ENCODE measurements at places on chromosomes 13 and 19.

GRCh38 chr13:36986462-36987240, 12.5 kb downstream of the ALG5 start:
- DNase-seq: no peak

DNA sequence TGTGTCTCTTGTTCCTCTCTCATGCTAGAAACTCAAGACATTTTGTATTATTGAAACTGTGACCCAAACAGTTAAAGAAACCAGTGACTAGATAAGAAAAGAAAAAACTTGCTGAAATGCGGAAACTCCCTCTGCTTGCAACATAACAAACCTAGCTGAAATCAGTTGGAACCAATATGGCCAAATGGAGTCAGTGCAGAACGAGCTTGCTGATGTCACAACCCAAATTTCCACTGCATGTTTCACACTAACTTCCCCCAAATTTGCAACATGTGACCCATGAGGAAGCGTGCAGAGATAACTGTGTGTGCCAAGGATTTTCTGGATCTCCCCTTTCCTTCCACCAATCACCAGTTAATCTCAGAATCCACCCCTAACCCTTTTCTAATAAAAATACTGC, 208.0 kb downstream of the DLEU7 start:
- DNase-seq: no peak

DNA sequence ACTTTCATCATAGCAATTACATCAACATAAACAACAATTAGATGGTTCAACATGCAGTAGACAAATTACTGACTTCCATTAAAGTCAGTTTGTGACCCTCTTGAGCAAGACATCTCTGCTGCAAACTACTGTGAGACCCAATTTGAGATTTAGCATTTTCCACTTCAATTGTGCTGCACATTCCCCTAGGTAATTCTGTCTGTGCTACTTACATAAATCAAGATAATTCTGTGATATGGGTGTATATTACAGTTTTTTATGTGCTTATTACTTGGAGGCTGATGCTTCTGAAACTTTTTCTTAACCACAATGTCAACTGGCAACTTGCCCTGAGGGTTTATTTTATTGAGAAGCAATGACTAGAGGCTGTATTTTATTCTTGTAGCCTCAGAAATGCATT, 1714.4 kb downstream of the OLFM4 start:
- DNase-seq: no peak

DNA sequence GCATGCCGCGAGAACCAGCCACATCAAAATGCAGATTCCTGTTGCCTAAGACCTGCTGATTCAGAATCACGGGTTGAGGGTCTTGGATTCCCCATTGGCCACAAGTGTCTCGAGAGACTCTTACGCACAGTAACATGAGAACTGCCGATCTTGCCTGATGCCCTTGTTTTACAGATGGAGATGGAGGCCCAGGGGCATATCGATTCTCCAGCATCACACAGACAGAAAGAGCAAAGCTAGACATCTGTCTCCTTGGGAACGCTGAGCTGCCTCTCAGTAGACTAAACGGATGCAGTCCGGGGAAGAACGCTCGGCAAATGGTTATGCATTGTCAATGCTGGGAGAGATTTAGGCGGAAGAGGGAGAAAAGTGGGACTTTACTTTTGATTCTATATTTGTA, 5.4 kb downstream of the NLRP12 start:
- no peak for DNase-seq

DNA sequence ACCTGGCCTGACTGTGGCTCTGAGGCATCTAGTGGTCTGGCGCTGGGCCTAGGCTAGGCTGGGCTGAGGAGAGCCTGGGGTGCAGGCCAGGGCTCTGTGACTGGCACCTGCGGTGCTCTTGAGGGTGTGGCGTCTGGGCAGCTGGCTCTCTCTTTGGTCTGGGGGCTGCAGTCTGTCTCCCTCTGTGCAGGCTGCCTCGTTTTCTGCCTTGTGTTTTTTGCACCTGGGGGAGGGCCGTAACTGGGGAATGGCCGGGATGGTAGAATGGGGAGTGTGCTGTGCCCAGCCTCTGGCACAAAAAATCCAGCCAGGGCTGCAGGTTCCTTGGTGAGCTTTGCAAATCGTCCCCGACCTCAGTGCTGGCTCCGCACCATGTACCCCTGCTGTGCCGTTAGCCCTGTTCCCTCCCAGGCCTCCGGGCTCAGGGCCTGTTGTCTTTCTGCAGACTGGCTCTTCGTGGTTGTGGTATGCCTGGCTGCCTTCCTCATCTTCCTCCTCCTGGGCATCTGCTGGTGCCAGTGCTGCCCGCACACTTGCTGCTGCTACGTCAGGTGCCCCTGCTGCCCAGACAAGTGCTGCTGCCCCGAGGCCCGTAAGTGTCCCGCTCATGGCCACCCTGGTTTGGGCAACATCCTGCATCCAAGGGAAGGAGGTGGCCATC, 6.5 kb upstream of the USF2 start:
- DNase-seq: no peak

DNA sequence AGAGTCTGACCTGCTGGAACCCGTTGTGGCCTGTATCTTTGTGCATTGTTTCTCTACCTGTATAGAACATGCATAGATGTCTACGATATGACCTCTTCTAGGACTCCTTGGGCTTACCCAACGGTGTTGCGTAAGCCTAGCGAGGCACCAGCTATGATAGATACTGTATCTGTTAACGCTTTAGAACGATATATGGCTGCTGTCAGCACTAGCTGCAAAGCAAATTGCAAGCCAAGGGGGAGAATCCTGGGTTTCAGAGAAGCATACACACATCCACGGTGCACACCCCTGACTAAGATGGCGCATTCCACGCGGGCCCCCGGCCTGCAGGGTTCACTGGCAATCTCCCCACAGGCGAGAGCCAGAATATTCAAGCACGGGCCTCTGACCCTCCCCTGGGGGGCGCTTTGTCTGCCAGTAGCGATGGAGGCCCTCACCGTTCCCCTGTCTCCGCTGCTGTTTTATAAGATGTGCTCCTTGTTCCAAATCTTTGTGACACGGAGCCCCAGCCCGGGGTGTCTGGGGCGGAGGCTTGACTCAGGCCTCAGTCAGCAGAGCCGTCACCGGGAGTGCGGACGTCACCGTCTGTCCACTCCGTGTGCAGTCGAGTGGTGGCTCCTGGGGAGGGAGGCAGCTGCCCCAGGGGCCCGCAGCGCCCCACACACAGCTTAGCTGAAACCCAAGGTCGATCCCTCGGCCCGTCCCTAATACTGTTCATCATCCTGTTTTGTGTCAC, 12.9 kb upstream of the RPS15 start:
- DNase-seq: no peak

- DNase-seq: no peak
These were observed 43.5 kb downstream of the GGACT start for GRCh38 chr13:100544866-100545683.

GRCh38 chr13:50341526-50341925, 326.3 kb downstream of the KCNRG start:
- no peak for DNase-seq

DNA sequence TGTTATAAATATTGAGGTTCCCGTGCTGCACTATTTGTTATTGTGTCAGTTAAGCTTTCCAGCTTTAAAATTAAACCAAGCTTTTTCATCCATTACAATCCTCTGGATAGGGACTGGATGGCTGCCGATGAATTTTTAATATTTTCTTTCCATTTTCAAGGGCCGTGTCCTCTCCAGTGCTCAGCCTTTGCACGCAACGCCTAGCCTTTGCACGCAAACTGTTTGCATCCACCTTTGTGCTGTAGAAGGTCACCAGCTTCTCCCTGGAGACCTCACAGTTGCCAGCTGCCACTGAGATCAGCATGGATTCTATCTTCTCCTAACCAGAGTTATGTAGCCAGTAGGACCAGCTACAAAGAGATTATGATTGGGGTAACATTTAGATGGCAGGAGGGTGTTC, 240.5 kb downstream of the SLC7A1 start:
- no peak for DNase-seq

GRCh38 chr13:24650161-24650560, 30.0 kb upstream of the ATP12A start:
- DNase-seq: no peak

- DNase-seq: no peak
These were observed 233.7 kb downstream of the GPC5 start for GRCh38 chr13:91632086-91632485.

DNA sequence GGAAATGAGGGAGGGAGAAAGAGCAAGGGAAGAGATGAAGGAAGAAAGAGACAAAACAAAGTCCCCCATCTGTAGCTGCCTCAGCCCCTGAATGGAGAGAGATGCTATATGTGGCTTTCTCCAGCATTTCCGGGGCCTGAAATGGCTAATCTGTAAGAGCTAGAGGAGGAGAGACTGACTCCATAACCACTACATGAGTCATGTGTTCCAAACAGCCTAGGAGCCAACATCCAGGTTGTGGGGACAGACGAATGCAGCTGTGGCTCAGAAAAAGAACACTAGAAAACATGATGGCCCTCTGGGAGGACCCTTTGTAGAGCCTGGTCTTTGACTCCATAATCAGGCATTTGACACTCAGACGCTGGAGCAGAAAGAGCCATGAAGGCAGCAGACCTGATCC, 292.0 kb upstream of the ZNF507 start:
- no peak for DNase-seq

GRCh38 chr13:105825071-105825470, 710.4 kb downstream of the EFNB2 start:
- no peak for DNase-seq

- DNase-seq: no peak
These were observed 50.7 kb downstream of the KLF2 start for GRCh38 chr19:16375157-16375935.

- no peak for DNase-seq
These were observed 635.4 kb upstream of the ARGLU1 start for GRCh38 chr13:107203146-107203847.

- no peak for DNase-seq
These were observed 17.0 kb downstream of the VSTM2B start for GRCh38 chr19:29542776-29543175.

GRCh38 chr19:56106993-56107392, 14.1 kb downstream of the ZNF787 start:
- DNase-seq: no peak

DNA sequence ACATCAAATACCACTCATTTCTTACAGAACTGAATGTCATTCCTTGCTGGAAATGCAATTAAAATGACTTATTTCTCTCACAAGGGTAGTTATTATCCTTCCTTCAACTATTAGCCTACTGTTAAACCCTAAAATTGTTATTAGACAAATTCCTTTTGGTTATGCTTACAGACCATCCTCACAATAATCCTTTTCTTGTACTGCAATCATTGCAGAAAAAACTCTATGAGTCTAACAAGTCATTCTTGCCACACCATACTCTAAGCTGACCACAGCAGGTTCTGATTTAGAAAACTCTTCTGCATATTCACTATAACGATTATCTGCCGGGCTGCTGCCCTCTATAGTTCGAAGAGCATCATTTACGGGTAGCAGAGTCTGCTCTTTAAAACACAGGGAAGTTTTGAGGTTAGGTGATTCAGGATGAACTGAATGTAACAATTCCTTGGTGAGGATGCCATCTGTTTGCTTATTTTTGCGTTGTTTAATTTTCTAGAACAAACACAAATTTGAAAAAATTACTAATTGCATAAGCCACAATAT, 38.2 kb downstream of the MTMR6 start:
- DNase-seq: no peak

GRCh38 chr13:30865123-30866049, 40.7 kb upstream of the MEDAG start:
- DNase-seq: no peak

DNA sequence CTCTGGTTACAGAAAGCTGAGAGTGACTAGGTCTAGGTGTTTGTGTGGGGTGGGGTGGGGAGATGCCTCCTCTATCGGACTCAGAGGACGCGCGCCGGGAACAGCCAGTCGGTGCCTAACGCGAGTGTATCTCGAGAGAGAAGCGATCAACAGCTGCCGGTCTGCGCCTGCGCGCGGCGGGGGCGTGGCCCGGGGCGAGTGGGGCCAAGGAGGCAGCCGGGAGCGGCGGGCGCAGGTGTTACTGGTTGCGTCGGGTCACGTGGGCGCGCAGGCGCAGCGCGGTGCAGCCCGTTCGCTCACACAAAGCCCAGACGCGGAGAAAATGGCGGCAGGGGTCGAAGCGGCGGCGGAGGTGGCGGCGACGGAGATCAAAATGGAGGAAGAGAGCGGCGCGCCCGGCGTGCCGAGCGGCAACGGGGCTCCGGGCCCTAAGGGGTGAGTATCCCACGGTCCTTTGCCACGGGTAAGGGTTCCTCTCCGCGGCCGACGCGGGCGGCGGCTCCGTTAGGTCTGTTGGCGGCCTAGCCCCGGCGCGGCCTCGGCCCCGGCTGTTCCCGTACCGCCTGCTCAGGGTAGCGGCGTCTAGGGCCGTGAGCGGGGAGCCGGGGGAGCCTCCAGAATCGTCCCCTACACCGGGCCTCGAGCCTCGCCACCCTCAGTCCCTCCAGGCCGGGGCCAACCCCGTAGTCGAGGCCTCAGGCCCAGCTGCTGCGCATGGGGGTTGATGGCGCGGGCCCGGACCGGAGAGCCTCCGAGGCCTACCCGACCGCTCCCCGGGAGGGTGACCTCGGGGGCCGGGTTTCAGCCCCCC, at the start of gene HNRNPM:
Gene HNRNPM, plus strand, starts transcription at position 299 of the 811 bp plus-strand sequence. Its CDS starts 24 bp downstream, at position 323.
- DNase-seq: peak; percentile 100

DNA sequence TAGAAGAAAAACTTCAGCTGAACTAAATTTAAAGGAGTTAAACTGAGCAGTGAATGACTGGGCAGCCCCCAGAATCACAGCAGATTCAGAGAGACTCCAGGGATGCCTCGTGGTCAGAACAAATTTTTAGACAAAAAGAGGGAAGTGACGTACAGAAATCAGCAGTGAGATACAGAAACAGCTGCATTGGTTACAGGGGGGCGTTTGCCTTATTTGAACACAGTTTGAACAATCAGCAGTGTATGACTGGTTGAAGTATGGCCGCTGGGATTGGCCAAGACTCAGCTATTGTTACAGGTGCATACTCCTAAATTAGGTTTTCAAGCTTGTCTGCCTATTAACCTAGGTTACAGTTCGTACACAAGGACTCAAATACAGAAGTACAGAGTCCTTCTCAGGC, 2.2 kb upstream of the SPRYD7 start:
- no peak for DNase-seq
